Stimulated activated CD8-positive, alpha-beta memory T cell treated with anti-CD3 and anti-CD28 coated beads, Interleukin-4, amount 100 ng/mL, for 4 hours (primary cell): ENCODE measurements at places on chromosomes 11 and 22.

DNA sequence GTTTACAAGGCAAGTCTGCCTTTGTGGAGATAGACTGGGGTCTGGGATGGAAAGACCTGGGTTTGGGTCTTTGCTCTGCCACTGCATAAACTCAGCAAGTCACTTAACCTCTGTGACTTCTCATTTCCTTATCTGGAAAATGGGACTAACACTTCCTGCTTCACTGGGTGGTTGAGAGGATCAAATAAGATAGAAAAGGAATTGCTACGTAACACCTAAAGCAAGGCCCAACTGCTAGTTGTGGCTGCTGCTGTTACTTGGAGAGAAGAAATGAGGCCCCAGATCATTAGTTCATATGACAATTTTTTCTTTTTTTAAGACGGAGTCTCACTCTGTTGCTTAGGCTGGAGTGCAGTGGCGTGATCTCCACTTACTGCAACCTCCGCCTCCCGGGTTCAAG is 5.9 kb downstream of the PTPRJ start:
- DNase-seq = no peak

DNA sequence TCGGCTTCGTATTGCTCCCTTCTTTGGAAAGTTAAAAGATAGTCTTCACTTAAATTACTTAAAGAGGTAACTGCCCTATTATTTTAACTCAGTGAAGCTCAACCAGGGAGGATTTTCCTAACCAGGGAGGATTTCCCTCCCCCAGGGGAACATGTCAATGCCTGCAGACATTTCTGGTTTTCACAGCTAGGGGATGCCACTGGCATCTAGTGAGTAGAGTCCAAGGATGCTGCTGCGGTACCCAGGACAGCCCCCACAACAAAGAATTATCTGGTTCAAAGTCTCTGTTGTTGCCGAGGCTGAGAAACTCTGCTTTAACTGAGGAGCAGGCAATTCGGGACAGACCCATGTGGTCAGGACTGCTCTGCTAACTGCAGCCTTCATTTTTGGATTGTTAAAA is 82.2 kb downstream of the DEPDC5 start:
- no peak for DNase-seq

DNA sequence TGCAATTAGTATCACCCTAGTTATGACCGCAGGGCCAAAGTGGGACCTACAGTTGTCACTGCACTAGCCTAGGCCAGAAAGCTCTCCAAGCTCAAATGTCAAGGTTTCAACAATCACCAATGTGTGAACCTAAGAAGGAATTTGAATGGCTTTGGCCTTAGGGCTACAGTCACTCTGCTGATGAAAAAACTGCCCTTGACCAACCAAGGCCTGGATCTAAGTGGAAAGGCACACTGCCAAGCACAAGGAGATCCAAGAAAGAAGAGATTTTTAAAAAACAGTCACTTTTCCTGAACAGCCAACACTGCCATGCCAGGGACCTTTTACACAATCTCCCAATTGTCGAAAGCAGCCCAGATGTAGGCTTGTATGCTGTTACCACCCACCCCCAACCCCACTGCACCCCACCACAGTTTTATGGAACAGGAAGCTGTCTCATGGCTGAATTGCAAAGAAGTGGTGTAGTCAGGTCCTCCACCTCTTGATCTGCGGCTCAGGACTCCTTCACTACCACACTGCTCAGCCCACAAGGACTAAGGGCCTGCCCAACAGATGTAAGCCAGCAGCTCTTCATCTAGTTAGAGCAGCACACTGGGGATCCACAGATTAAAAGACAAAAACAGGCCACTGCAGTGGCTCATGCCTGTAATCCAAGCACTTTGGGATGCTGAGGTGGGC is 32.9 kb downstream of the SMCO4 start:
- DNase-seq = no peak

- DNase-seq = no peak
Observed at GRCh38 chr11:72023335-72023734, 24.6 kb downstream of the IL18BP start.

GRCh38 chr22:36599771-36600170 is 70.8 kb upstream of the EIF3D start:
- DNase-seq = no peak

GRCh38 chr11:71286701-71287643 is 34.6 kb upstream of the SHANK2 start:
- DNase-seq = no peak

- DNase-seq = no peak
Observed at GRCh38 chr11:76215941-76216340, 9.6 kb upstream of the WNT11 start.

- no peak for DNase-seq
Observed at GRCh38 chr11:1839924-1840779, 1.4 kb downstream of the TNNI2 start.

GRCh38 chr22:29092243-29092642 is 19.4 kb downstream of the KREMEN1 start:
- no peak for DNase-seq

- DNase-seq = no peak
Observed at GRCh38 chr11:33772300-33772699, 2.0 kb downstream of the FBXO3 start.

GRCh38 chr11:115126515-115127208 is 377.6 kb downstream of the CADM1 start:
- DNase-seq = no peak

GRCh38 chr11:9739123-9739900 is 75.4 kb downstream of the SWAP70 start:
- no peak for DNase-seq
